ENCODE measurements at places on chromosomes 12 and 14.

- DNase-seq = no peak
Measured at GRCh38 chr14:31920001-31920400, 157.1 kb upstream of the ARHGAP5 start.

DNA sequence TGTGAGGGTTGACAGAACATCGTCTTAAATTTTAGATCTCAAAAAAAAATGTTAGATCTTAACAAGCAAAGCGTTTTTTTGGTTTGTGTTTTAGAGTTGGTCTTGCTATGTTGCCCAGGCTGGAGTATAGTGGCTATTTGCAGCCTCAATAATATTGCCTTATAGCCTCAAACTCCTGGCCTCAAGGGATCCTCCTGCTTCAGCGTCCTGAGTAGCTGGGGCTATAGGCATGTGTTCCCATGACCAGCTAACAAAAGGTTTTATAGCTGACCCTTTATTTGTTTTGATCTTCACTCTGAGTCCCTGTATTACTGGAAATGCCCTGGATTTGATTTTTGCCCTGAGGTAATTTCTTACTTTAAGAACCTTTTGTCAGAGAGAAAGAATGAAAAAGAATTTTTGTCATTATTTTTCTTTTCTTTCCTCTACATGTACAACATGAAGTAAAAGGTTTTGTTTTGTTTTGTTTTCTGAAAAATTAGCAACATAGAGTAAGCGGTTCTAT, 5.2 kb downstream of the INHBC start:
- DNase-seq = no peak

GRCh38 chr14:74514471-74514941, 20.9 kb downstream of the ISCA2 start:
- DNase-seq = no peak

GRCh38 chr12:105406497-105406896, 76.0 kb downstream of the C12orf75 start:
- DNase-seq = no peak

GRCh38 chr14:99256483-99256874, 15.5 kb downstream of the BCL11B start:
- no peak for DNase-seq

DNA sequence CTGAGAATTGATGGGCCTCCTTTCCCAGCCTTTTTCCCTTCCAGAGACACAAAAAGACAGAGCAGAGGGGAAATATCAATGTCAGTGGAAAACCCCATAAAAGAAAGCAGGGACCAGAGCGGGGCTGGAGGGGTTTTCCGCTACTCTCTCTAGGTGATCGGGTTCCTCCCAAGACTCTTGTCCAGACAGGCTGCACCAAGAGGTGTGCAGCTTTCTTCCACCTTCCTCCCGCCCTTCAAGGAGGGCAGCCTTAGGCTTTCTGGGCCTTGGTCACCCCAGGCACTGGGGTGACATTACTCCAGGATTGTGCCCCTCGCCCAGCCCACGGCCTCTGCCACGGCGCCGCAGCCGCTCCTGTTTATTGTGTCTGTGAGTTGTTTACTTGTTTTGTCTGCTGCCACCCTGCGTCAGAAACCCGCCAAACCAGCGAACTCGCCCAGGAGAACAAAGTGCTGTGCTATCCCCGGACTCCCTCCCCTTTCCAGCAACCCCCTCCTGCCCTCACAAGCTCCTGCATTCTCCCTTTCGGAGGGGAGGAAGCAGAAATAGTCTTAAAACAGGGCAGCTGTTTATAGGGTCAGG, 6.7 kb upstream of the HOXC6 start:
- no peak for DNase-seq

DNA sequence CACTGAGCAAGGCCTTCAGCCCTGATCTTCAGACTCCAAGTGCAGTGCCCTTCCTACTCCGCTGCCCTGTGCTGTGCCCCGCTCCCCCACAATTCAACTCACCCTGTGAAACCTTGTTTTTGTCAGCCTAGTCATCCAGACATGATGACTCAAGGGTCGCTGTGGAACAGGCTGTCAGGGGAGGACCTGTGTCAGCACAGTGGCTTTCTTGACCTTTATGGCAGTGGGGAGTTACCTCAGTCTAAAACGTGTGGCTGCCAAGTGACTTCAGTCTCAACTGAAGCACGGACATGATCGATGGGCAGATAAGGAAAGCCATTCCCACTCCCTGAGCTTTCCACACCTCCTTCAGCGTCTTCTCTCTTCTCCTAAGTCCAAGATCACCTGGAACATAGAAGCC, 16.3 kb upstream of the FLVCR2 start:
- DNase-seq = no peak

- no peak for DNase-seq
Measured at GRCh38 chr14:79571366-79571765, 639.9 kb downstream of the DIO2 start.

All from central memory CD4-positive, alpha-beta T cell (primary cell).